ENCODE measurements at places on chromosomes 7 and 10.

DNA sequence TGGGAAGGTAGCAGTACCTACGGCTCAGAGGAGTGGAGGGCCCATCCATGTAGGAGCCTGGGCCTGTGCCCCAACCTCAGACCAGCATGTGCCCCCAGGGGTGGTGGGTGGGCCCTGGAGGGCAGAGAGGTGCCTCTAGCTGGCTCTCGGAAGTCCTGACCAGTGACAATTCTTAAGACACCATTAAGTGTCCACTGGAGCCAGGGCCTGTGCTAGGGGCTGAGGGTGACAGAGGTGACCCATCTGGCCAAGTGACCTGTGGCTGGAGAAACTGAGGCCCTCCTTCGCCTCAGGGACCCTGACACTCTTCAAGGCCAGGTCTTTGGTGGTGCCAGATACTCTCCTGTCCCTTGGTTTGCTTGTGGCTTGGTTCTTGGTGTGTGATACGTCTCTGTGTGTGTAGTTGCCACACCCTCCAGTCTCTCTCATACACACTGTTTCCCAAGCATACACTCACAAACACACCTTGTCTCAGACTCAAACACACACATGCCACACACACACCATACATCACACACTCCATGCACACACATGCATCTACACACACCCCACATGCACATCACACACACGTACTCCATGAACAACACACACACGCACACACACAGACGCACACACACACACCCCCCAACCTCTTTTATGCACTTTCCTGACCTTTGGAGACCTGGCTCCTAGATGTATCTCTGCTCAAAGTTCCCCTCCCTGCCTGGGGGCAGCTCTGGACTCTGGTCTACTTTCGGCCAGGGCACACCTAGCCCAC is 897 bp upstream of the RAMP3 start:
- no peak for DNase-seq

DNA sequence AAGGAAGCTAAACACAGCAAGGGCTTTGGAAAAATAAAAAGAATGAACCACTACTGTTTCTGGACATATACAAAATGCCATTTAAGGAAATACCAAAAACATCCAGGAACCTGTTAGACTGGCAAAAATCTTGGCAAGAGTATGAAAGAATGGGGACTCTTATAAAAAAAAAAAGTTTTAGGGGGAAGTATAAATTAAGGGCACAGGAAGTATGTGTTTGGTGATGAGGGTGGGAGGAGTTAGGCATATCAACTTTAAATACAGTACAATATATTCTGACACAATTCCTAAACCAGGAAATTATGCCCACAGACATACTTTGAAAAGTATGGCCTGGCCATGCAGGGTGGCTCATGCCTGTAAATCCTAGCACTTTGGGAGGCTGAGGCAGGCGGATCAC is 74.2 kb downstream of the WAPL start:
- no peak for DNase-seq

DNA sequence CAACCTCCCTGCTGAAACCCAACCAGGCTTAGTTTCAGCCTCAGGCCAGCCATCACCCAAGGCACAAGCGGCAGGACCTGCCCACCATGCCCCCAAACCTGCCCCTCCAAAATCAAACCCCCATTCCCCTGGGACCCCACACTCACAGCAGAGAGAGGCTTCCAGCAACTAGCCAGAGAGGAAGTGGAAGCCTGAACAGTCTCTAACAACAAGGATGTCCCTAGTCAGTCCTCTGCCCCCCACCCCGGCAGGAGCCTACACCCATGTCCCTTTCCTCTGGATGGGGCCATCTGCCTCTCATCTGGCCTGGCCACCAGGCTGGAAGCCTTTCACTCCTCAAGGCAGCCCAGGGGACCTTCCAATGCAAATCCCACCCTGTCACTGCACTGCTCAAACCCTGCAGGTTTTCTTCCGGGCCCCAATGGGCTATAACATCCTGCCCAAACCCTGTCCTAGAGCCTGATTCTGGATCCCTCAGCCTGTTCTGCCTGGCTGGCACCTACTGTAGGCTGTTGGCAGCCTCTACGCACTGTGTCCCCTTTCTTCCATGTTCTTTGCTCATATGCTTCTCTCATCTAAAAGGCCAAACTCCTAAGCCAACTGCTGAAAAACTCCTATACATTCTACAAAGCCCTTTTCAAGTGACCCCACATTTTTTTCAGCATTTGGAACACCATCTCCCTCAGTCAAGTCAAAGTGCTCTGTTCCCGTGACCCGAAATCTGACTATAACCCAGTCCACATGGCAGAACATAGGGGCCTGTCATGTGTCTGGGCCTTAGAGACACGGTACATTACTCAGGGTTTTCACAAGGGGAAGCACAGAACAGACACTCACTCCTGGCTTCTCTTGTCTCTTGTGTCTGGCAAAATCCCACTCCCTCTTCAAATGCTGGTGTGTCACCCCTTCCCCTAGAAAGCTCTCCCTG is 253.3 kb downstream of the TNS3 start:
- no peak for DNase-seq

- no peak for DNase-seq
These were observed 62.6 kb upstream of the SEMA3C start for GRCh38 chr7:80981405-80981804.
